ENCODE measurements at places on chromosomes 1 and 21. TPM values are rescaled to one million over a fixed set of nuclear protein-coding genes. Genes with fewer than 3 reads are reported as not detected.
A peak's percentile ranks its signal among the peaks of the same experiment; 100 is the strongest.

The ENAH gene
- total RNA-seq, result 124 TPM

The OR14K1 gene
- not detected for total RNA-seq

The GJA9 gene
- not detected for total RNA-seq

The BOLA1 gene
- total RNA-seq, result 46.0 TPM

The CAMSAP2 gene
- 16.7 TPM for total RNA-seq

The KCNJ9 gene
- total RNA-seq, result 0.03 TPM

The RAB42 gene
- total RNA-seq, result 11.7 TPM

- H3K27me3 ChIP-seq, result no peaks in the 10 kb centered on the region
- H3K4me3 ChIP-seq, result no peak overlapping the region
- no peak overlapping the region for H3K27ac ChIP-seq
- no peak for DNase-seq
- no peaks in the 10 kb centered on the region for H3K36me3 ChIP-seq
- H3K4me1 ChIP-seq, result peaks cover 3% of the 10 kb centered on the region
Observed at GRCh38 chr1:208520438-208521099, 276.4 kb upstream of the PLXNA2 start.

DNA sequence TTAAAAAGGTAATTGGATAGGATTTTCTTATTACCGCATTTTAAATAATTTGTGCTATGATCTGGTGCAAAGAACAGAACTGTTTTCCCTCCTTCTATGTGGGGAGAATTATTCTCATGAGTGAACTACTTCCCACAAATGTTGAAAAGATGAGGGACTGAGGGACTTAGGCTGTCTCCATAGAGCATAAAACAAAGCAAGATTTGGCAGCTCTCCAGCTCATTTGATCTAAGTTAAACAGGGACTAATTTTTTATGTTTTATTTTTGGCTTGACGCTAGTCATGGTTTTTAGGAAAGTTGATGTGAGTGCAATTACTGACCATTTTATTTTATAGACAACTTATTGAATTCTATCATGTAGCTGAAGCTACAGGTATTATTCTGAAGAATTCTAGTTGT lies 362.3 kb downstream of the HLX start:
- no peaks in the 10 kb centered on the region for H3K36me3 ChIP-seq
- H3K27me3 ChIP-seq, result no peaks in the 10 kb centered on the region
- no peak for DNase-seq

- no peak overlapping the region for H3K27ac ChIP-seq
- H3K4me3 ChIP-seq, result no peak overlapping the region
- peaks cover 5% of the 10 kb centered on the region for H3K4me1 ChIP-seq
- peak; percentile 15 for DNase-seq
Observed at GRCh38 chr1:1630965-1631781, 800 bp upstream of the MMP23B start.

- no peaks in the 10 kb centered on the region for H3K36me3 ChIP-seq
- H3K27ac ChIP-seq, result no peak overlapping the region
- peaks cover 88% of the 10 kb centered on the region for H3K27me3 ChIP-seq
Observed at GRCh38 chr1:47725000-47725473, 272.1 kb downstream of the TRABD2B start.

DNA sequence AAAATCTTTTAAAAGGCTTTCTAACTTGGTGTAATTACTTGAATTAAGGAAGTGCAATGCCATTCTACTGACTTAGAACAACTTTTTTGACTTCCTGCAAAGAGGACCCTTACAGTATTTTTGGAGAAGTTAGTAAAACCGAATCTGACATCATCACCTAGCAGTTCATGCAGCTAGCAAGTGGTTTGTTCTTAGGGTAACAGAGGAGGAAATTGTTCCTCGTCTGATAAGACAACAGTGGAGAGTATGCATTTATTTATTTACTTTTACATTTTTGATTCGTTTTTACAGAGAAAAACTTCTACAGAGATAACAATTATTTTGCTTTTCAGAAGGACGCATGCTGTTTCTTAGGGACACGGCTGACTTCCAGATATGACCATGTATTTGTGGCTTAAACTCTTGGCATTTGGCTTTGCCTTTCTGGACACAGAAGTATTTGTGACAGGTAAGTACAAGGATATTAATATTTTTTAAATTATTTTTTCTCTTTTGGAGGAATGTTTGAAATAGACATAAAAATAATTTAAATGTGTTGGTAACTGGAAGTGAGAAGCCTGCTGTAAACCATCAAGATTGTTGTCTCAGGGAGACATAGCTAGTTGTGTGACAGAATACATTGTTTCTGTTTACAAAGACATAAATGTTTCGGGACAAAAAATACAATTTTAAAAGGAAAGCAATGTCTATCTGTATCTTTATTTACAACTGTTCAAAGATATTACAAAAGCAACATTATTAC lies at the start of gene PTPRC:
Gene PTPRC, plus strand, starts transcription at position 147 of the 742 bp plus-strand sequence. Its CDS starts 229 bp downstream, at position 376.
- no peak for DNase-seq
- no peaks in the 10 kb centered on the region for H3K27me3 ChIP-seq
- H3K36me3 ChIP-seq, result no peaks in the 10 kb centered on the region
- H3K4me3 ChIP-seq, result no peak within 1 kb of the TSS

DNA sequence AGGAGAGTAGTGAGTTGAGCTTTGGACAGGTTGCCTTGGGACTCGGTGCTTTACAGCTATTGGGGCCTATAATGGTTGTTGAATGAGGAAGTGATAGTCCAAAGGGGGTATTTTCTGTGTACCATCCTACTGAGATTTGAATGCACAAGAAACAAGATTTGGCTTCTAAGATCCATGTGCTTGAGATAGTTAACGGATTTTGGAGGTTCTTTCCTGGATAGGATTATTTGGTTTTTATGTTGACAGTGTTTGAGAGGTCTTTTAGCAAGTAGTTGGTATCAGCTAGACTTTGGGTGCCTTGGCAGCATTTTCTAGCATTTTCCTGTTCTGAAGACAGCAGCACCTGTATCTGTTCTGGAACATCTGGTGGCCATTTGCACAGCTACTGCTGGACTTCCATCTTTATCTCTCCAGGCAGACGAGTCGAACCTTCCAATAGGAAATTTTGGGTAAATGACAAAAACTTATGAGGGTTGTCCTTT lies 3.6 kb upstream of the SCAF4 start:
- H3K4me1 ChIP-seq, result peaks cover 16% of the 10 kb centered on the region
- no peak overlapping the region for H3K4me3 ChIP-seq
- DNase-seq, result no peak
- H3K27me3 ChIP-seq, result no peaks in the 10 kb centered on the region
- H3K36me3 ChIP-seq, result no peaks in the 10 kb centered on the region
- no peak overlapping the region for H3K27ac ChIP-seq

DNA sequence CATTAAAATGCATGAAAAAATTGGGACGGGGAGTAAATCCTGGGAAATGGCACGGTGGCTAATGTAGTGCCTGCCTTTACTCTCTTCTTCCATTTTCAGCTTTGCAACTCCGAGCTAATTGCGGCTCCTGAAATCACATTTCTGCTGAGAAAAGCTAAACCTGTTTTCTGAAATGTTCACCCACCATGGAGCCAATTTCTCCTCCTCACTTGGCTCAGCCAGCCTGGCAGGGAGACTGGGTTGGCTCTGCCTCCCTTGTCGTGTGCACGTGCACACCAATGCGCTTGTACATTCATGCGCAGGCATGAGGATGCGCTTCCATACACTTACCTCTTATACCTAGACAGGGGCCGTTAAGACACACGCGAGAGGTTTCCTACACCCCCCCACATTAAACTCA lies 165.4 kb downstream of the PLXNA2 start:
- no peaks in the 10 kb centered on the region for H3K27me3 ChIP-seq
- DNase-seq, result no peak
- peaks cover 10% of the 10 kb centered on the region for H3K36me3 ChIP-seq
- H3K4me3 ChIP-seq, result no peak overlapping the region

DNA sequence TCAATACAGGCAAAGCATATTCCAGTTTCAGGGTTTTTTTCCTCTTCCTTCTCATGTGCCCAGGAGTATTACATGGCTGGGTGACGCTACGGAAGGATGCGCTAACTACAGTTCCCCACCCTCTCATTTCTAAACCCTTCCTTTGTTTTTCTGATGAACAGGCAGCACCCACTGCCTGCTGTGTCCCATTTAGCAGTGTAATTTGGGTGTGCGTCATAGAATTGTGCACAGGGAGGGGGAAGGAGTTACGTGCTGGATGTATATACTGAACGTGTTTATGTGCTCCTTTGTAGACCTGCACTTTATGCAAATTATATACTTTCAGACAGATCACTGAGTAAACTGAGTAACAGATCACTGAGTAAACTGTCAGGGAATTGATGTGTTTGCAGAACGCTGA lies 44.5 kb downstream of the ELAPOR1 start:
- H3K4me3 ChIP-seq, result no peak overlapping the region
- no peaks in the 10 kb centered on the region for H3K4me1 ChIP-seq
- no peak overlapping the region for H3K27ac ChIP-seq
- no peaks in the 10 kb centered on the region for H3K27me3 ChIP-seq
- no peak for DNase-seq
- H3K36me3 ChIP-seq, result no peaks in the 10 kb centered on the region

DNA sequence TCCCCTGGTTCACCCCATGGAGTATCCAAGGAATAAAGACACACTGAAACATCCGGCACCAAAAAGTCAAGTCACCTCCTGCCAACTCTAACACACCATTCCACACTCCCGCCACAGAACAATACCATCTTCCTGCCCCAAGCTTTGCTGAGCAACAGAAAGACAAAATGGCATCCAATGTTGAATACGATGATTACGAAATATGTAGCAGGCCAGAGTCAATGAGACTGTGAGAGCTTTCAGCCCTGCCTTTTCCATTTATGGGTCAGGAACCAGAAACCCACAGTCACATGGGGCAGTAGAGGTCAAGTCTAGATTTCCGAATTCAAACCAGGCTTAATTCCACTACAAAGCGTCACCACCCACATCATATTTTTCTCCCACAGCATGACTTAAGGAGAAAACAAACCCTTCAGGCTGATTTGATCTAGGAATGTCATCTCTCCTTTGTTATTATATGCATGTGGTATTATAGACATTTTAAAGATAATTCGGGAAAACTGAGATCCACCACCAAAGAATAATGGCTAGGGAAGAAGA lies 249.8 kb downstream of the SETD4 start:
- H3K27me3 ChIP-seq, result no peaks in the 10 kb centered on the region
- H3K4me1 ChIP-seq, result no peaks in the 10 kb centered on the region
- no peak overlapping the region for H3K4me3 ChIP-seq
- H3K36me3 ChIP-seq, result no peaks in the 10 kb centered on the region
- no peak overlapping the region for H3K27ac ChIP-seq

DNA sequence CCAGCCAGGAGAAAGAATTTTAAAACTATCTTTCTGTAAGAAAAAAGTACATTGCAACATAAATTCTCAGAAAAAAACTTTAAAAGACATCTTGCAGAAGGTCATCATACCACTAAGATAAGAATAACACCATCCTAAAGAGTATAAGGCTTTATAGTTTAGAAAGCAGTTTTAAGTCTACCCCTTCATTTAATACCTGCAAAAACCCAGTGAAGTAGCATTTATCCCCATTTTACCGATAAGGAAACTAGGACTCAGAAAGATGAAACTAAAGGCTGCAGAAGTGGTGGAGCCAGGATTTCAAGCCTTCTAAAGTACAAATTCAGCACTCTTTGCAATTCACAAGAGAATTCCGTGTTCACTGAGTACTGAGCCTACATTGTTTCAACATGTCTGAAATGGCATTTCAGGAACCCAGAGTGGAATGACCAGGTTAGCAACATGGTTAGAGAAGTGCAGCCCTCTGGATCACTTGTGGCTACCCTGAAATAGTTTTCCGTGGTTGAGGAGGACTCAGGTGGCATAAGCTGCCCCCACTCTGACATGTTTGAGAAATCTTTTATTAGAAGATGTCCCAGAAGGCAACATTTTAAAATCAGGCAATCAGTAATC lies 6.7 kb downstream of the MYCL start:
- peak; percentile 30 for DNase-seq
- H3K4me1 ChIP-seq, result peaks cover 41% of the 10 kb centered on the region
- H3K27me3 ChIP-seq, result no peaks in the 10 kb centered on the region
- no peak overlapping the region for H3K27ac ChIP-seq

- H3K36me3 ChIP-seq, result no peaks in the 10 kb centered on the region
- no peak overlapping the region for H3K27ac ChIP-seq
- no peaks in the 10 kb centered on the region for H3K27me3 ChIP-seq
- H3K4me3 ChIP-seq, result no peak overlapping the region
- H3K4me1 ChIP-seq, result no peaks in the 10 kb centered on the region
- no peak for DNase-seq
Observed at GRCh38 chr1:224726441-224727182, 110.5 kb downstream of the CNIH3 start.

DNA sequence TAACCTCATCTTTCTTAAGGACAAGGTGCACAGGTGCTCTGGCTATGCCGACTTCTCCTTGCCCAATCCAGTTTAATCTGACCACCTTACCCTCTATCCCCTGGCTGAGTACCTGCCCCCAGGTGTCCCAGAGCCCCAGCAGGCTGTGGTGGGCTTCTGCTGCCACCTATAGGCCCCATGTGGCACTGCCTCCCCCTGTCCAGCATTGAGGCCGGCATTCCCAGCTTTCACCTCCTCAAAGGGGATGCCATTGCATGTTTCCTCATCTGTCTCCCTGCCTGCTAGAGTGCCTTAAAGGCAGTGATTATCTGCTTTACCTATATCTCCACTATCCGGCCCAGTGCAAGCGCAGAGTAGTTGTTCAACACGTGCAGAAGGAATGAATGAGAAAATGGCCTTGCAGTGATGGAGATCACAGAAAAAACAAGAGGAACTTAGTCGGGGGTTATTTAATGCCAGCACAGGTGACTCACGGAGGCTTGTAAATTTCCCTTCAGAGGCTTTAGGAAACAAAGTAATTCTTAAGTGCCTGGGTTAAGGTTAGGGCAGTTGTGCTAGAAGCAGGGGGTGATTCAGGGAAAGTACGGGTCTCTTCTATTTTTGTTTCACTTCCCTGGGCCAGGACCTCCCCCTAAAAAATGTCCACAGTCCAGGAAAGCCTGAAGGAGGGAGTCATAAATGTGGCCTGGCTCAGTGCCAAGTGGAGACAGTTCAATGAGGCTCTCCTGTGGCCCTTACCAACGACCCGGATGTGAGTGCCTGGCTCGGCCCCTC lies 131.8 kb upstream of the NGF start:
- no peaks in the 10 kb centered on the region for H3K36me3 ChIP-seq
- no peak overlapping the region for H3K27ac ChIP-seq
- peak; percentile 58 for DNase-seq
- no peaks in the 10 kb centered on the region for H3K27me3 ChIP-seq

- peak; percentile 44 for DNase-seq
- H3K27ac ChIP-seq, result no peak overlapping the region
- H3K36me3 ChIP-seq, result peaks cover 42% of the 10 kb centered on the region
Observed at GRCh38 chr1:204274446-204274845, 60.7 kb upstream of the GOLT1A start.

- DNase-seq, result no peak
- no peaks in the 10 kb centered on the region for H3K36me3 ChIP-seq
- peaks cover 20% of the 10 kb centered on the region for H3K4me1 ChIP-seq
- no peak overlapping the region for H3K27ac ChIP-seq
- H3K4me3 ChIP-seq, result no peak overlapping the region
- no peaks in the 10 kb centered on the region for H3K27me3 ChIP-seq
Observed at GRCh38 chr1:51574796-51575195, 42.1 kb upstream of the OSBPL9 start.

GRCh38 chr1:202029171-202029665 lies 18.8 kb downstream of the ELF3 start:
- H3K36me3 ChIP-seq, result no peaks in the 10 kb centered on the region
- no peaks in the 10 kb centered on the region for H3K27me3 ChIP-seq
- no peak for DNase-seq
